Upper lobe of right lung (tissue), 1 donor: ENCODE measurements at places on chromosomes 6 and 20. TPM values are rescaled to one million over a fixed set of nuclear protein-coding genes. Genes with fewer than 3 reads are reported as not detected.

- no peaks in the 10 kb centered on the region for H3K4me1 ChIP-seq
- H3K4me3 ChIP-seq = no peak overlapping the region
- H3K27me3 ChIP-seq = no peaks in the 10 kb centered on the region
- no peak overlapping the region for H3K27ac ChIP-seq
- no peak for DNase-seq
Observed at GRCh38 chr20:4661191-4661590, 60.5 kb upstream of the PRND start.

GRCh38 chr6:139961190-139961589 is 586.7 kb upstream of the CITED2 start:
- no peaks in the 10 kb centered on the region for H3K27me3 ChIP-seq
- no peak overlapping the region for H3K4me3 ChIP-seq
- no peaks in the 10 kb centered on the region for H3K36me3 ChIP-seq
- peaks cover 6% of the 10 kb centered on the region for H3K4me1 ChIP-seq
- H3K27ac ChIP-seq = no peak overlapping the region

EPPIN gene
- not detected for total RNA-seq

GRCh38 chr6:15839969-15840541 is 177.2 kb upstream of the DTNBP1 start:
- DNase-seq = no peak
- no peaks in the 10 kb centered on the region for H3K27me3 ChIP-seq
- no peaks in the 10 kb centered on the region for H3K4me1 ChIP-seq
- H3K36me3 ChIP-seq = no peaks in the 10 kb centered on the region
- H3K4me3 ChIP-seq = no peak overlapping the region

GRCh38 chr6:108543175-108543940 is 17.4 kb upstream of the FOXO3 start:
- no peak for DNase-seq
- H3K27ac ChIP-seq = no peak overlapping the region
- H3K27me3 ChIP-seq = no peaks in the 10 kb centered on the region
- H3K4me3 ChIP-seq = no peak overlapping the region
- H3K36me3 ChIP-seq = no peaks in the 10 kb centered on the region

HACE1 gene
- total RNA-seq = 14.8 TPM

GRCh38 chr6:34551720-34552119 is 4.4 kb downstream of the SPDEF start:
- no peaks in the 10 kb centered on the region for H3K36me3 ChIP-seq
- H3K27ac ChIP-seq = no peak overlapping the region
- H3K4me3 ChIP-seq = no peak overlapping the region

DNA sequence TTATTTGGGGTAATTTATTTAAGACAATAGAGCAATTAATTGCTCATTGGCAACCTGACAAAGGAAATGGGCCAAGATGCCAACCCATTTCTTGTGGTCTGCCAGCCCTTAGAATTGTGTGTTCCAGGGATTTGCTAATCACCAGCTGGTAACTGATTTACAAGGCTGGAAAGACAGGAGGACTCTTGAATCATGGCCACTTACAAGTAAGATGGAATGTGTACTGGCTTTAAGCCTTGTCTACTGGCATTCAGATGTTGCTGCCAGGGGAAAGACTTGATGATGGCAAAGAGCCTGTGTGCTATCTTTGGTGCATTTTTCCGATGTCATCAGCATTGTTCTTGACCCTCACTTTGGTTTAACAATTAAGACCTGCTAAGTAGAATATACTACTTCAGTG is 91.0 kb downstream of the BCKDHB start:
- H3K4me3 ChIP-seq = no peak overlapping the region
- DNase-seq = no peak
- no peak overlapping the region for H3K27ac ChIP-seq
- no peaks in the 10 kb centered on the region for H3K27me3 ChIP-seq
- H3K36me3 ChIP-seq = no peaks in the 10 kb centered on the region
- no peaks in the 10 kb centered on the region for H3K4me1 ChIP-seq

- peak overlapping the region; percentile 17 for H3K27ac ChIP-seq
- H3K27me3 ChIP-seq = peaks cover 41% of the 10 kb centered on the region
- peaks cover 16% of the 10 kb centered on the region for H3K4me1 ChIP-seq
- H3K4me3 ChIP-seq = peak overlapping the region; percentile 65
Observed at GRCh38 chr6:106975738-106976064, 1.2 kb upstream of the CD24 start.
